ENCODE measurements at places on chromosomes 11 and 22. TPM values are rescaled to one million over a fixed set of nuclear protein-coding genes. Genes with fewer than 3 reads are reported as not detected.

DNA sequence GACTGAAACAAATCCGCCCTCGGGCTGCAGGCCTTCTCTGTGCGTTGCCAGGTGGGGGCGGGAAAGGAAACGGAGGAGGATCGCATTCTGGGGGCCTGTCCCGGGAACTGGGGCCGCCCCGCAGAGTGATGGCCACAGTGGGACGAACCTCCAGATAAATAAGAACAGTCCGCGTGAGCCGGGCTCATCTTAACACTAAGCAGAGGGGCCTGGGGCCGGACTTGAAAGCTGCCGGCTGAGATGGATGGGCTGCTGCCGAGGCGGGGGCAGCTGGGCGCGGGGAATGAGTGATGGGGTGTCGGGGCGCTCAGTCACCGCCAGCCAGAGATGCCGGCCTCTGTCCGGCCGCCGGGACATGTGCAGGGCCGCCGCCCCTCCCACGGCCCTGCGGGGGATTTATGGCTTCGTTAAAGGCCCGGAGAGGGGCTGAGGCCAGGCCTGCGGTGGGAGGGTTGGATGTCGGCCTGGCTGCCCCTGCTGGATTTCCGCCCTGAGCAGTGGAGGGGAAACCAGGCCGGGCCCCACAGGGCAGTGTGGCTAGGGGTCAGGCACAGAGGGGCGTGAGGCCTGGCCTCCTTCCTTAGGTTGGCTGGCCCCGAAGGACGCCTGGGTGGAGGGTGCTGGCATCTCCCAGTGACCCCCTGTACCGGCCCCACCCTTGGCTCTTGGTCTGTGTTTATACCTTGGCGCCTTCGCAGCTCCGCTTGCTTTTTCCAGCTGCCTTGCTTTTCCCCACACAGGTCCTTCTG, 45.3 kb upstream of the CD82 start:
- no peak overlapping the region for H3K4me3 ChIP-seq
- H3K4me1 ChIP-seq: no peaks in the 10 kb centered on the region
- H3K36me3 ChIP-seq: no peaks in the 10 kb centered on the region
- H3K27ac ChIP-seq: no peak overlapping the region

DNA sequence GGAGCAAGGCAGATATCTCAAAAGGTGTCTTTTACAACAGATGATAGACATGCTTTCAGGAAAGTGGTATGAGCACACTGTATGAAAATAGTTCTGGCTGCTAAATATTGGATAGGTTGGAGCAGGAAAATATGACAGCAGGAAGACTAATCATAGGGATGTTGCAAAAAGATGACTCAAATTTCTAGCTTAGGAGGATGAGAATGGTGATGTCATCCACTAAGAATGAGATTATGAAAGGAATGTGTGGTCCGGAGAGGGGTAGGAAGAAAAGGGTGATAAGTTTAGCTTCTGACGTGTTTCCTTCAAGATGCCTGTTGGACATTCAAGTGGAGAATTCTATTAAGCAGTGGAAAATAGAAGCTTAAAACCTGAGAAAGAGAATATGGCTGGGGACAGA, 46.4 kb downstream of the RCN1 start:
- DNase-seq: no peak
- H3K4me3 ChIP-seq: no peak overlapping the region
- H3K27me3 ChIP-seq: no peaks in the 10 kb centered on the region

GRCh38 chr11:68983801-68984200, 3.0 kb upstream of the MRGPRD start:
- DNase-seq: no peak
- H3K4me1 ChIP-seq: no peaks in the 10 kb centered on the region
- H3K27me3 ChIP-seq: no peaks in the 10 kb centered on the region

- H3K27me3 ChIP-seq: no peaks in the 10 kb centered on the region
- peaks cover 9% of the 10 kb centered on the region for H3K36me3 ChIP-seq
- H3K4me3 ChIP-seq: peak within 1 kb of the TSS; percentile 59
These were observed at the start of gene NUP160 for GRCh38 chr11:47847892-47848699. Gene NUP160 (minus strand): TSS chr11:47848350. CDS start chr11:47848318, 32 bp downstream.

The WT1 gene
- 0.13 TPM for total RNA-seq

The PANX2 gene
- 4.6 TPM for total RNA-seq

The UPK2 gene
- total RNA-seq: not detected

All from left lung (tissue), 14 donors.